ENCODE measurements at places on chromosomes 13 and 19.

- no peak for DNase-seq
Observed at GRCh38 chr19:17109962-17110598, 34.5 kb downstream of the MYO9B start.

- no peak for DNase-seq
Observed at GRCh38 chr13:35785576-35786303, 309.3 kb upstream of the MAB21L1 start.

GRCh38 chr13:38879278-38879677 is 111.4 kb downstream of the STOML3 start:
- no peak for DNase-seq

DNA sequence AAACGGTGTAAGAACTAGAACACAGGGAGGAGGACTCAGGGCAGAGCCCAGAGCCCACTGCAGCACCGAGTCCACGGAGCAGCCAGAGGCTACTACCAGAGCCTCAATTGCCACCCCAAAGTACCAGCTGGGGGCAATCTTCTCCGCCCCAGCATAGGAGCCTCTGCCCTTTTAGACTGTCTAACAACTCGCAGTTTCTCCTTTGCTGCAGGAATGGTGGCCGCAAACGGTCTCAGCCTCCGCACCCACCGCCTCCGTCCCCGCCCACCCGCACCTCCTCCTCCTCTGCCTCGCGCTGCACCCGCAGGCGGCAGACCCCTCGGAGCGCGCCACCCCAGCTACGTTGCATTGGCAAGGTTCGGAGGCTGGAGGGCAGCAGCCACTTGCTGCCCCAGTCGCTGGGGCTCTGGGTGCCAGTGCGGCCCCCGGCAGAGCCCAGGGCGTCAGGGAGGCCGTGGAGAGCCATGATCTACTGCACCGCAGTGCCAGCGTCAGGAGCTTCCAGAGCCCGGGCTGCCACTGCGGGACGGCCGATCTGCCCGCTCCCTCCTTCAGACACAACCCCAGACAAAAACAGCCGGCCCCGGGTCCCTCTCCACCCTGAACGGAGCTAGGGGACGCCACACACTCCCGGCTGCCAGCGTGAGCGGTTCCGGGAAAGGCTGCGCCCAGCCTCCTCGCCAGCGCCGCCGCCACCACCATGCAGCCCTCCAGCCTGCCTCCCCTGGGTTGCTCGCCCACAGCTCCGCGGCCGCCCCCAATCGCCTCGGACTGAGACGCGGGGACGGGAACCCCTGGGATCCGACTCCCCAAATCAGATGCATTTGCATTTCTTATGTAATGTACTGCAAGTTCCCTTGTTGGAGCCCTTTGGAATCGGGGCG is 1.8 kb downstream of the FGF14 start:
- DNase-seq = peak; percentile 25
